CD14-positive monocyte (primary cell): ENCODE measurements at places on chromosomes 3 and 15.

DNA sequence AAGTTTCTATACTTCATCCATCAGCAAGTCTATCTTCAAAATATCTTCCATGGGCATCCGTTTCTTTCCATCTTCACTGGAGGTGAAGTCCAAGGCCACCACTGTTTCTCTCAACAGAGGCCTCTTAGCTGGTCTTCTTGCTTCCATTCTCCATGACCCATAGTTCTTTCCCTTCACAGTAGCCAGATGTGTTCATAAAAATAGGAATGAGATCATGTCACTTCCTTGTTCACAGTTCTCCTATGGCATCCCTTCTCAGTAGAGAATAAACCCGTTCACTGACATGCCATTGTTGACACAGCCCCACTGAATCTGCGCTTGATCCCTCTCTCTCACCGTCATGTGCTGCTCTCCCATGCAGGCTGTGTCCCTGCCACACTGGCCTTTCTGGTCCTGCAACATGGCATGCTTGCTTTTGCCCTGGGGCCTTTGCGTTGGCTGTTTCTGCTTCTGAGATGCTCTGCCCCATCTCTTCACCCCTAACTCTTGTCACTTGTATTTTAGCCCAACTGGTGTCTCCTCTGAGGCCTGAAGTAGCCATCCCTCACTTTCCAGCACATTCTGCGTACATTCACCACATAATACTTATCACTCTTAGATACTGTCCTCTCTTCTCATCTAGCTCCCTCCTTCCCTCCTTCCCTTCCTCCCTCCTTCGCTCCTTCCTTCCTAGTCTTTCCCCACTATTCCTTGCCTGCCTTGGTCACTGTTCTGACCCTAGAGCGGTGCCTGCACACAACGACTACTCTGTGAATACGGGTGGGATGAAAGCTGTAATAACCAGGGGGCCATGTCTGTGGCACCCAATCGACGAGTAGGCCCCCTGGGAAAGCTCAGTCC, 42.0 kb downstream of the STARD5 start:
- no peak for DNase-seq

GRCh38 chr15:38991126-38991525, 426.5 kb upstream of the RASGRP1 start:
- no peak for DNase-seq

DNA sequence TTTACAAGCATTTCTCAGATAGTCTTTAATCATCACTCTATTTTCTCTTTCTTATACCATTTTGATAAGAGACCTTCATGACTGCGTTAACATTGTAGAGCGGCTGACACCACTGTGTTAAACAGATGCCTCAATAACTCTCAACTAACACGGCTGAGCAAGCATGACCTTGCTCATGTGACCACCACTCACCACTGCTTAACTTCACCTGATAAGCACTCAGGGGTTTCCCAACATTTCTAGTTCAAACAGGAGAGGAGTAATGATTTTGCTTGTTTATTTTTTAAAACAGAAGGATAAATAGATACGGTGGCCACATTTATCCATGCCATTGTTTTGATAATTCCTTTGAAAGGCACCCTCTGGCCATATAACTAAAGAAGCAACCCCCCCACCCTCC, 37.7 kb upstream of the TMEM45A start:
- no peak for DNase-seq

DNA sequence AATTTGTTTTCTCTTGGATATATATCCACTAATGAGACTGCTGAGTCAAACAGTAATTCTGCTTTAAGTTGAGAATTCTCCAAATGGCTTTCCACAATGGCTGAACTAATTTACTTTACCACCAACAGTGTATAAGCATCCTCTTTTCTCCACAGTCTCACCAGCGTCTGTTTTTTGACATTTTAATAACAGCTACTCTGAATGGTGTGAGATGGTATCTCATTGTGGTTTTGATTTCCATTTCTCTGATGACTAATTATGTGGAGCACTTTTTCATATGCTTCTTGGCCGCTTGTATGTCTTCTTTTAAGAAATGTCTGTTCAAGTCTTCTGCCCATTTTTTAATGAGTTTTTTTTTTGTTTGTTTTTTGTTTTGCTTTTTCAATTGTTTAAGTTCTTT, 206.2 kb downstream of the CTNNB1 start:
- no peak for DNase-seq

- peak; percentile 73 for DNase-seq
These were observed 35.1 kb downstream of the P2RY1 start for GRCh38 chr3:152870027-152870426.

GRCh38 chr3:53773611-53774368, 72.4 kb downstream of the CHDH start:
- no peak for DNase-seq

GRCh38 chr3:117549716-117550115, 840.1 kb downstream of the TUSC7 start:
- DNase-seq = no peak

DNA sequence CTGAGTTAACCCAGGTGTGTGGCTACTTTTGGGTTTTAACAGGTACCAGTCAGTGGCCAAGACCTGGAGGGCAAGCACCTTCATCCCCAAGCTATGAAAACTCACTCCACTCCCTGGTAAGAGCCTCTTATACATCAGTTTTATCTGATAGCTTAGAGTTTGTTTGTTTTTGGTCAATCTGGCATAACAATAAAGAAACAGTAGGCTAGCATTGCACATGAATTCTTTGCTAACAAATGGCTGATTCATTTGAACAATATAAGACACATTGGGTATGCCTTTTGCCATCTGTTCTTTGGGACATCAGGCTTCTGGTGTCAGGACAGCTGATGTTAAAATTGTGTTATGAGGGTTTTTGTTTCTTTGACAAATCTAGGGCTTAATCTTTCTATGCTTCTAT, 125.0 kb upstream of the CGNL1 start:
- DNase-seq = no peak

- peak; percentile 19 for DNase-seq
These were observed 18.0 kb downstream of the ZNF148 start for GRCh38 chr3:125357032-125357658.

DNA sequence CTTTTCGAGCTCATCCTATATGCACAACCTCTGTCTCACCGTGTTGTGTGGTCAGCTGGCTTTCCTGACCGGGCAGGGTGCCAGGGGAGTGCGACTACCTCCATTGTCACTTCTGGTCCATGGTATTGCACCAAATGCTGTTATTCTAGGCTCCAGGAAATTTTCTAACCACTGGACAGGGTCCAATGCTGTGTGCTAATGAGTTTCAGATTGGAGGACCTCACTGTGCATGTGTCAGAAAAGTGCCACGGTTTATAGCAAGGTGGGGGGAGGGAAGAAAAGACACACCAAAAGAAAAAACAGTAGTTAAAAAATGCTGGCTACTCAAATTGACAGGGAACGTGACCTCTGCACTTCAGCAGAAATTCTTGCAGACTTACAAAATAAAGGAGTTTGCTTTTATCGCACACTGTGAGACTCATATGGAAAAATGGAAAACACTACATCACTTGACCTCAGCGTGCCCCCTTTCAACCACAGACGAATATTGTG, 480.1 kb downstream of the FOXP1 start:
- no peak for DNase-seq

- no peak for DNase-seq
These were observed 65.2 kb downstream of the LPP start for GRCh38 chr3:188219147-188219546.

- no peak for DNase-seq
These were observed 148.8 kb downstream of the KCNMB2 start for GRCh38 chr3:178684881-178685590.

DNA sequence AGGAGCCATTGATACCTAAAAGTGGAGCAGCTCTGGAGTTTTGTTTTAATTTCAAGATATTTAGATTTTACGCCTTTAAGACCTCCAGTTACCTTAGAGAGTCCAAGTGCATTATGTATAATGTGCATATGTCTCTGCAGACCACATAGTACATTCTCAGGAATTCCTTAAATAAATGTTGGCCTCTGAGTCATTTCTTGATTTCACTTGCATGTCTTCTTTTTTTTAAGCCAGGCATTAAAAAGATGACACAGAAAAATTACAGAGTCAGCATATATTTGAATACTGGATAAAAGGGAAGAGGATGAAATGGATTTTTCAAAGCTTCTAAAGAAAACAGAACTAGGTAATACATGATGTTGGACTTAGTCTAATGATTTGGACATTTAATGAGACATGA, 125.2 kb downstream of the TMCO5A start:
- no peak for DNase-seq

DNA sequence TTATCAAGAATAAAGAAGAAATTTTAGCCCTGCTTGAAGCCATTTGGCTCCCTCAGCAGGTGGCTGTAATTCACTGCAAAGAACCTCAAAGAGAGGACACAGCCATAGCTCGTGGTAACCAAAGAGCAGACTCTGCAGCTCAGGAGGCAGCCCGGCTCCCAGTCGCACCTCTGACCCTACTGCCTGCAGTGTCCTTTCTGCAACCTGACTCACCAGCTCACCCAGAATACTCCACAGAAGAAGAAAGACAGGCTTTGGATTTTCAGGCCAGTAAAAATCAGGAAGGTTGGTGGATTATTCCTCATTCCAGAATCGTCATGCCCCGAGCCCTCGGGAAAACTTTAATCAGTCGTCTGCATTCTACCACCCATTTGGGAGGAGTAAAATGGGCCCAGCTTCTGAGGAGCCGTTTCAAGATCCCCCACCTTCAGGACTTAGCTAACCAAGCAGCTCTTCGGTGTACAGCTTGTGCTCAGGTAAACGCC, 38.6 kb downstream of the ZBTB11 start:
- DNase-seq = no peak

DNA sequence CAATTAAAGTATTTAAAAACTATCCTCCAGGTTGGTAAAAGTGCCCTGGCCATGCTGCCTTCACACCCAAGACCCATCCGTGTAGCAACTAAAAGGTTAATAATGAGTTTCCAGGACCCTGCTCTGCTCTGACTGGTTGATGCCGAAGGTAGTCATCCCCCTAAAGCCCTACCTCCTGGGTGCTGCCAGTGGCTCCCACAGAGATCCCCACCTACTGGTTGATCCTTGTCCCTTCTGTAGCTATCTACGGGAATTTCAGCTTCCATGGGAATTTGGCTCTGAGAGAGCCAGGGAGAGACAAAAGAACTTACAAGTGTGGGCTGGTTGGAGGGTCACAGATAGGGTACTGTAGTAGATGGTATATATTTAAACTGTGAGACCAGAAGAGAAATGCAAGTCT, 110.6 kb upstream of the NANOGP8 start:
- DNase-seq = no peak

GRCh38 chr3:186790261-186790981, 7.0 kb downstream of the EIF4A2 start:
- DNase-seq = no peak

- no peak for DNase-seq
These were observed 6.3 kb upstream of the PIAS1 start for GRCh38 chr15:68047826-68048225.

GRCh38 chr3:71784914-71785531, at the start of gene PROK2:
PROK2 (minus strand) TSS chr3:71785148; CDS start chr3:71785052, 96 bp downstream.
- peak; percentile 48 for DNase-seq

DNA sequence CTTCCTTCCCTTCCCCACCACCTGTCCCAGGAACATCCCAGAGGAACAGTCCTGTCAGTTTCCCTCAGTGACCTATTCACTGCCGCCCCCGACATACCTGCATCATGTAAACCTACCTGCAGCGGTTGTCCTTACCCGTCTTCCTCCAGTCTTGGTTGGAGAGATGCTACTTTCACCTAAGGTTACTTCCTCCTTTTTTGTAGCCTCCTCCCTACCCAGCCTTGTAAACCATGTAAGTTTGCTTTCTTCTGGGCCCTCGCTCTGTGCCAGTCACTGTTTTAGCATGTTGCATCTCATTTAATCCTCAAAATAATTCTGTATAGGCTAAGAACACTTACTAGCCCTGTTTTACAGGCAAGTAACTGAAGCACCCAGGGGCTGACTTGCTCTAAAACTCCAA, 58.3 kb downstream of the GPR171 start:
- DNase-seq = no peak

DNA sequence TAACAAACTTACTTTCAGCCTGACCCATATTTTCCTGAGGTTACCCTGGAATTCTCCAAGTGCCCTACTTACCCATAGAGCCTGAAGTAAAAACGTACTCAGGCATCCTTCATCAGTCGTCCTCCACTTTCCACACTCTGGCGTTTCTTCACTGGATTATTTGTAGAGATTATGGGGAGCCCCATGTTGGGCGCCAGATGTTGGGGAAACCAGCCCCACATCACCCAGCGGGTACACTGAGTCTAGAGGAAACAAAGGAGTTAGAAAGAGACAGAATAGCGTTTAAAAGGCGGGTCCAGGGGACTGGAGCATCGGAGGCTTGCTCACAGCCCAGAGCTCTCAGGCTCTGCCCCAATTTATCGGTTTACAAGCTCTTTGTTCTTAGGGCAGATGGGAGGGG, 9.7 kb upstream of the SLC28A2 start:
- no peak for DNase-seq
